ENCODE measurements at places on chromosomes 4 and X.

- no peak for DNase-seq
These were observed 6.7 kb upstream of the MSX1 start for GRCh38 chr4:4852591-4853362.

GRCh38 chr4:38610966-38611431 is 53.0 kb upstream of the KLF3 start:
- no peak for DNase-seq

DNA sequence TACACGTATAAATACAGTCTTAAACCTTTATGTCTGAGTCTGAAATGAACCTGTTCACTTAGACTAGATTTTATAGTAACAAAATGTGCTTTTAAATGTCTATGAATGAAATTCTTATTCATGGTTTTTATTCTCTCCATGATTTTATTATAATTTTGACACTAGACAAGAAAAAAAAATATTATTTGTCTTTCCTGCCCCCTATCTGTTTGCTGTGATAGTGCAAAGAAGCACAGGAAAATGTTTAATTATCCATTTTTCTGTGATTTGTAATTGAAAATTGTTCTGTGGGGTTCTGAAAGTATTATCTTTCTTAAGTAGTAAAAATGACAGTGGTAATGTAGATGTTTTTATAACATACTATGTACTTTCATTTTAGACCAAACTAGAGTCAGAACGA is 52.0 kb downstream of the INTS6L start:
- DNase-seq, result no peak

GRCh38 chr4:26319949-26320537 is 771 bp upstream of the RBPJ start:
- DNase-seq, result no peak

DNA sequence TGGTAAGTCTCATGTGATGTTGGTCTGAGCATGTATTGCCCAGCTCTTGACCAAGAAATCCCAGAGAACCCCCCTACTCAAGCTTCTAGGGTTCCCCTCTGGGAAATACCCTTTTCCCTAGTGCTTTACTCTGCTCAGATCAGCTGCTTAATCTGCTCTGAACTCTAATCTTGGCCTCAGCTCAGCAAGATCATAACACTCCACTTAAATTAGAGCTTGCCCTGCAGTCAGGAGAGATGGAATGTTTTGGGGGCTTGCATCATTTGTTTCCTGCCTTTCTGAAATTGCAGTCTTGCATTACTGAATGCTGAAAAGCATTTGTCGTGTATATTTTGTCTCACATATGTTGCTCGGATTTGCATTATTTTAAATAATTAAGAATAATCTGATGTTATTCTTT is 1153.6 kb downstream of the FSTL5 start:
- DNase-seq, result no peak

DNA sequence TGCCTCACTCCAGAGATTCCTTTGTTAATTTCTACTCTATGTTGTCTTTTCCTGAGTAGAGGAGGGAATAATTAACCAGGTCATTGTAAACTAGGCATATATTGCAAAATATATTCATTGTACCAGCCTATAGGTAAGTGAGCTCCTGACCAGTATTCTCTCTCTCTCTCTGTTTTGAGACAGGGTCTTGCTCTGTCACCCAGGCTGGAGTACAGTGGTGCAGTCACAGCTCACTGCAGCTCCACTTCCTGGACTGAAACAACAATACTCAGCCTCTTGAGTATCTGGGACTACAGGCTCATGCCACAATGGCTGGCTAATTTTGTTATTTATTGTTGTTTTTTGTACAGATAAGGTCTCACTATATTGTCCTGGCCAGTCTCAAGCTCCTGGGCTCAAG is 198.3 kb downstream of the ARAP2 start:
- DNase-seq, result no peak

DNA sequence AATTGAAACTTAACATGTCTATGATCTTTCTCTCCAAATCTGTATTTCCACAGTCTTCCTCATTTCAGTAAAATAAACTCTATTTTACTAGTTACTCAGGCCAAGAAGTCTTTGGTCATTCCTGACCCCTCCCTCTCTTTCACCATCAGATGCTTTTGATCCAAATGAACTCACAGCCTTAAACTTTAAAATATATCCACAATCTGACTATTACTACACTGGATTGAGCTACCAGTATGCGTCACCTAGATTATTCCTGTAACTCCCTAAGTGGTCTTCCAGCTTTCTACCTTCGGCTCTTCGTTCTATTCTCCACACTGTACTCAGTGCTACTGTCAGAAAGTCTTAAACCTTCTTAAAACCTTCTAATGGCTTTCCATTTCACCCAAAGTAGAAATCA is 195.1 kb downstream of the FBXW7 start:
- no peak for DNase-seq

DNA sequence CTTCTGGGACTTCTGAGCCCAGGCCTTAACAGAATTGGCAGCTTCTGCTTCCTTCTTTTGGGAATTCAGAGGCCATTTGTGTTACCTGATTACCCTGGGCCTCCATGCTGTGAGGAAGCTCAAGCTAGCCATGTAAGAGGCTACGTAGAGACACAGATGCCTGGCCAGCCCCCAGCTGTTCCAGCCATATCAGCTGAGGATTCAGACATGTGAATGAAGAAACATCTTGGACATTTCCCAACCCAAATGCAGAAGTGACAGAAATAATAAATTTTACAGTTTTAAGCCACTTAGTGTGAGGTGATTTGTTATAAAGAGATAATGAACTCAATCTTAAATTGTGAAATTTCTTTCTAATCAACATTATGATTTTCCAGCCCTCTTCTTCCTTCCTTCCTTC is 18.7 kb upstream of the ZNF827 start:
- no peak for DNase-seq

DNA sequence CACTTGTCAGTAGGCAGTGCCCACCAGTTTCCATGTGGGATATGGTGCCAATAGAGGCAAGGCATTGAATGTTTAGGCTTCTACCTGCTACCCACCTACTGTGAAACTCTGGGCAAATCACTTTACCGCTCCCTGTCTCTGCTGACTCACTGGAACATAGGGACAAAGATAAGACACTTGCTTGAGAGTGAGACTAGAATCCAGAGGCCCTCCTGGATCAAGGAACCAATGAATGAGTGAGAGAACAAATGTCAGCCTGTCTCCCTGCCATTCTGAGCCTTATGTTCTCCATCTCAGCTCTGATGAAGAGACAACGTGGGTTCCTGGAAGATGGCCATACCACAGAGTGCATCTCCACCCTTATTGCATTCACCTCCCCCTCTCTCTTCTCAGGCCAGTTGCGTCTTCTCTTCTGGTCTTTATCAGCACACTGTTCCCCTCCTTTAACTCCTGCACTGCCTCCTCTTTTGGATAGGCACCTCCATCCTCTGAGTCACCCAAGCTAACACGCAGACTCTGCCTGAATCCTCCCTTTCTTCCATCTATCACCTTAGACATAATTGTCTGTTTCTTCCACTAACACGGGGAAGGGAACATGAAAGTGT is 15.4 kb upstream of the PRRG3 start:
- no peak for DNase-seq

DNA sequence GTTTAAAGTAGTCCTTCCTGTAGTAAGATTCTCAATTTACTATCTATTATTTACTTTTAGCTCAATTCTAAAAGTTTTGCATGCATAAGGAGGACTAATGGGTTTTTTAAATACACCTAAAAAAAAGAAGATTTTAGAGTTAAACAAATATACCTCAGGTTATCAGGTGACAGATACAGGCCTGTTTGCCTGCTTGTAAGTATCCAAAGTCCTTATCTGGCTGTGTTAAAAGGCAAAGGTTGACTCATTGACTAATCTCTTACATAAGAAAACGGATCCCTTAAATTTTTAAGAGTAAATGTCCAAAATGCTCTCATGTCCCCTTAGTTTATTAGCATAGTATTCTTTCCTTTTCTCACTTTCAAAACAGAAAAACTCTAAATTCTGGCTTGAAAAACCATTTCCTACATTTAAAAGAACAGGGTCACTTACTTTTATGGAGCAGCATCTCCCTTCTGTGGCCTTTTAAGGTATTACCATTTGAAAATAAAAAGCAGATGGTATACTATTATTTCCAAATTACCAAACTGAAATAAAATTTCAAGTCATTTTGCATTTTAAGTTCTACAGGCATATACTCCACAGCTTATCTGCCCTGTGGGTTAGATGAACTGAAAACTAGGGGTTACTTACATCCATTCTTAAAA is 4.5 kb downstream of the CBR4 start:
- no peak for DNase-seq

GRCh38 chr4:91317434-91317833 is 986.3 kb upstream of the GRID2 start:
- DNase-seq, result no peak

GRCh38 chr4:8690216-8691150 is 97.9 kb downstream of the CPZ start:
- no peak for DNase-seq

- no peak for DNase-seq
These were observed 731.9 kb downstream of the STPG2 start for GRCh38 chr4:97411356-97411755.

- no peak for DNase-seq
These were observed 49.5 kb downstream of the JADE3 start for GRCh38 chrX:46961574-46962283.

DNA sequence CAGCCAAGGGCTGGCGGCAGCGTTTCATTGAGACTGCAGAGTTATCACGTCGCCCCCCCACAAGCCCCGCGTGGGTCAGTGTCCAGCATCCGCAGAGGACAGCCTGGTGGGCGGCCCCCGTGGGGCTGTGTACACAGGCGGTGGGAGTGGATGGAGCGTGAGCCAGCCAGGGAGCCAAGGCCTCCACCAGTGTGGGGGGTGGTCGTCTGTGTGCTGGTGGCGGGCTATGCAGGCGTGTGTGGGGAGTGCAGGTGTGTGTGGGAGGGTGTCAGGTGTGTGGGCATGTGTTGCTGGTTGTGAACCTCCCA is 56.5 kb upstream of the NKX1-1 start:
- DNase-seq, result no peak

DNA sequence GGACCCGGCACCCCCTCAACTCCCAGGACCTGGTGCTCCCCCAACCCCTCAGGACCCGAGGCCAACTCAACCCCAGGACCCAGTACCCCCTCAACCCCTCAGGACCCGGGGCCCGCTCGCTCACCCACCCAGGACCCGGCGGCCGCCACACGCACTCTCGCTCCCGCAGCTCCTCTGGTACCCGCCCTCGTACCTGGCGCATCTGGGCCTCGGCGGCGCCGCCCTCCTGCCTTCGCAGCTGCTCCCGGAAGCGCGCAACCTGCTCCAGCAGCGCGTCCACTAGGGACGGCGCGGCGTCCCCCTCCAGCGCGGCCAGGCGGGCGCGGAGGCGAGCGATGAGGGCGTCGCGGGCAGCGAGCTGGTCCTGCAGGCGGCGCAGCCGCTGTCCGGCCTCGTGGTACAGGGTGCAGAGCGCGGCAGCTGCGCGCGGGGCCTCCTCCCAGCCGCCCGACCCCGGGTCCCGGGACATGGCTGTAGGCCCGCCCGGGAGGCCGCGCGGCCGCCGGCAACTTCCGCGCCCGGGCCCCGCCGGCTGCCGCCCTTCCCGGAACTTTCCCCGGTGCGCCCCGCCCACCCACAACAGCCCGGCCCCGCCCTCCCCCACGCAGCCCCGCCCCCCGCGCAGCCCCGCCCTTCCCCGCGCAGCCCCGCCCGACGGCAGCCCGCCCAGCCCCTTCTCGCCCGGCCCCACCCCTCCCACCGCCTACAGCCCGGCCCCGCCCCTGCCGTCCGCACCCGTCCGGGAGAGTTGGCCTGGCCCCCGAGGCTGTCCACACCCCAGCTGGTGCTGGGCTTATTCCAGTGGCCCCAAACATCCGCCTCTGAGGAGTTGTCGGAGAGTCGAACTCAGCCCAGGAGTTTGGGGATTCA is at the start of gene TNIP2:
Gene TNIP2, minus strand, starts transcription at position 516 of the 870 bp plus-strand sequence. Its CDS starts 47 bp downstream, at position 469.
- DNase-seq, result peak; percentile 31

- DNase-seq, result no peak
These were observed 138.7 kb downstream of the ELOVL6 start for GRCh38 chr4:110059556-110060191.

Measured in NCI-H187 (cell line).